ENCODE measurements at places on chromosomes 4 and X. TPM values are rescaled to one million over a fixed set of nuclear protein-coding genes. Genes with fewer than 3 reads are reported as not detected.

DNA sequence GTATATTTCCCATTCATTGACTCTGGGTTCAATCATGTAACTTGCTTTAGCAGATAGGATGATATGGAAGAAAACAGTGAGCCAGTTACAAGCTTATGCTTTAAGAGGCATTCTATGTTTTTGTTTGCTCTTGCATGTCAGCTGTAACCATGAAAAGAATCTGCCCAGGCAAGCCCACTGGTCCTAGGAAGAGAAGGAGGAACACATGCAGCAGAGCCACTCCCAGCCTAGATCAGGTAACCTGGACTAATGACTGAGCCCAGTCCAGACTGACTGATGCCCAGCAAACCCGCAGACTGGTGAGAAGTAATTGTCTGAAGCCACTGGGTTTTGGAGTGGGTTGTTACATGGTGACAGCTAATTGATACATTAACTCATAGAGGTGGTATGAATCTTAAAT, 167.9 kb downstream of the COL4A6 start:
- no peak for DNase-seq

The CHIC2 gene
- total RNA-seq: 49.5 TPM

DNA sequence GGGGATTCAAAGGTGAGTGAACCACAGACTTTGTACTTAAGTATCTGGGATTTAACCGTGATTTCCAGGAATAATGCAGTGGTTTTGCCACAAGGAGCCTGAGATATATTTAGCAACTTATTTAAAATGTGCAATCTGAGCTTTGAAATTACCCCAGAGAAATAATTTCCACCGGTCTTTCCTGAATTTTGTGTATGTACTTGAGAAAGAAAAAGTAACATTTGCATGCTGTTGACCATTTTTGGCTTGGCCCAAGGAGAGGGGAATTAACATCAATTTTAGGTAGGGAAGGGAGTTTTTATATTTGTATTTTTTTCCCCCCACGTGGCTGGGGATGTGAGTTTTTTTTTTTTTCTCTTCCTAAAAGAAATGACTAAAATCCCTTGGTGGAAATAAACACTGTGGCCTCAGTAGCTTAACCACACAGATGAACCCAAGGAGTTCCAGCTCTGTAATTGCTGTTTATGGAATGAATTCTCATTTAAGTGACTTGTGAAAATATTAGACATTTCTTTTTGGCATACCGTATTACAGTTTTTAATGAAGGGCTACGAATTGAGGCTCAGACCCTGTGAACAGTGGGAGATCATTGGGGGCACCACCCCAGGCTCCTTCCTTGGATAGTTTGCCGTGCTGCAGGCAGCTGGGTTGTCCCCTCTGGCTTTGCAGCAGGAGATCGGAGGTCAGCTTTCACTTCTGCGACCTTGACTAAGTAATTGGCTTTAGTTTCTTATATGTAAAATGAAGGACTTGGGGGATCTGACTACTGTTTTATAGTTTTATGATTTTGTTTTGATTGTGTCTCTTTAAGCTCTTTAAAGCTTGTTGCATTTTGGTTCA, 116.1 kb downstream of the ARHGAP10 start:
- DNase-seq: no peak

DNA sequence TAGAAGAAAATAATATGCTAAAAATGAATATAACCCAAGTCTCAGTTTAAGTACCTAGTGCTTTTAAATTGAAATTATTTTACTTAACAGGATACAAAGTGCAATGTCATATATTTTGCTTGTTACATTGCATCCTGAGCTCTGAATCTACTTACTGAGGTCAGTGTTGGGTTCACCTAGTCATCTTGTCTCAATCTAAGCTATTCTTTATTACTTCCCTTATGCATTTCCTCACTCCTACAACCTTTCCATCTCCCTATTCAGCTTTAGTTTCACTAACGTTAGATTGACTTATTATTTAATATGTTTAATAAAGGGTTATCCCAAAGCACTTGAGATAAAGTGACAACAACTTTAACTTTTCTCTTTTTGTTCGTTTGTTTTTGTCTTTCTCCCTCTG, 483.7 kb downstream of the FSTL5 start:
- DNase-seq: no peak

The CYP4V2 gene
- total RNA-seq: 5.2 TPM

The SUPT20HL1 gene
- not detected for total RNA-seq

The GPRASP1 gene
- total RNA-seq: 0.43 TPM

DNA sequence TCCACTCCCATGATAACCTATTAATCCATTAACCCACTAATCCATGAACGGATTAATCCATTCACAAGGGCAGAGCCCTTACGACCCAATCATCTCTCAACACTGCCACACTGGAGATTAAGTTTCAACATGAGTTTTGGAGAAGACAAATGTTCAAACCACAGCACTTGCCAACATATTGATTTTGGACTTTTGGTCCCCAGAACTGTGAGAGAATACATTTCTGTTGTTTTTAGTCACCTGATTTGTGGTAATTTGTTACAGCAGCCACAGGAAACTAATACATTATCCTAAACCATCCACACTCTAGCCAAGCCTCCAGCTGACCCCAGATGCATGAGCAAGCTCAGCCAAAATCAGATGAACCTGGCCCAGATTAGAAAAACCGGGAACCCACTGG, 22.4 kb downstream of the SEC24D start:
- no peak for DNase-seq

- no peak for DNase-seq
These were observed 4.9 kb upstream of the TXK start for GRCh38 chr4:48138936-48139335.

- DNase-seq: peak; percentile 68
These were observed 269.4 kb downstream of the IL15 start for GRCh38 chr4:141905751-141906150.

The ANOS1 gene
- total RNA-seq: 14.6 TPM

The SYTL4 gene
- 7.1 TPM for total RNA-seq

DNA sequence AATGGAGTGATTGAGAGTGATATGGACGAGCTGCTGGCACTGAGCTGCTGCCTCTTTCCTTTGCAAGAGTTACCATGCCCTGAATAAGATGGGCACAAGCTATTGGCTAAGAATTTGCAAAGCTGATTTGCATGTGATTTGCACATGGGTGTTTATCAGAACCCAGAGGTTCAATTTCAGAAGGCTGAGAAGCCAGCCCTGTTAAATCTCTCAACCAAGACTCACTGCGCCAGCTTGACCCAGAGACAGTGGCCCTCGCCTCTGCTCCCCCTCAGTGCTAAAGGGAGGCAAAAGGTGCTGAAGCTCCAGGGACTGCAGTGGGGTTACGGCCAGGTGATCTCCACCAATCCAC, 701 bp downstream of the ARHGAP4 start:
- DNase-seq: no peak

The LYAR gene
- 105 TPM for total RNA-seq

DNA sequence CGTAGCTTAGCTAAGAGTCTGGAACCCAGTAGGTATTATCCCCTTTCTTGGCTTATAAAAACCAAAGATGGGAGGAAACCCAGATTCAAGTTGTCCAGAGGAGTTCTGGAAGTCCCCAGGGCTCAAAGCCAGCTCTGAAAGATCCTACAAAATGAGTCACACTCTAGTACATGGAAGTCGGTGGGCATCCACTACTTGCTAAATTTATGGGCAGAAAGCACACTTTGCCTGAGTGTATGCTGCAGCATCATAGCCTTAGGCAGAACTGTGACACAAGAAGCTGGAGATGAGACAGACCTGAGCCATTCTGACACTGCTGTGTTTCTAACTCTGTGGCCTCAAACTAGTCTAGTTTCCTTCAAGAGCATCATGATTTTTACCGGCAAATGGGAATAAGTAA, 429.3 kb downstream of the AFF2 start:
- peak; percentile 53 for DNase-seq
